CD8-positive, alpha-beta memory T cell (primary cell): ENCODE measurements at places on chromosomes 7 and 10. TPM values are rescaled to one million over a fixed set of nuclear protein-coding genes. Genes with fewer than 3 reads are reported as not detected.

NKX1-2 gene
- not detected for total RNA-seq

CPN1 gene
- not detected for total RNA-seq

PDZD7 gene
- total RNA-seq, result 0.33 TPM

MSMB gene
- total RNA-seq, result not detected

LLCFC1 gene
- not detected for total RNA-seq

SLC26A5 gene
- total RNA-seq, result not detected

SPDYE5 gene
- not detected for total RNA-seq

KCNIP2 gene
- 1.0 TPM for total RNA-seq

FAM131B gene
- 2.4 TPM for total RNA-seq

AKR1C4 gene
- total RNA-seq, result not detected

DNA sequence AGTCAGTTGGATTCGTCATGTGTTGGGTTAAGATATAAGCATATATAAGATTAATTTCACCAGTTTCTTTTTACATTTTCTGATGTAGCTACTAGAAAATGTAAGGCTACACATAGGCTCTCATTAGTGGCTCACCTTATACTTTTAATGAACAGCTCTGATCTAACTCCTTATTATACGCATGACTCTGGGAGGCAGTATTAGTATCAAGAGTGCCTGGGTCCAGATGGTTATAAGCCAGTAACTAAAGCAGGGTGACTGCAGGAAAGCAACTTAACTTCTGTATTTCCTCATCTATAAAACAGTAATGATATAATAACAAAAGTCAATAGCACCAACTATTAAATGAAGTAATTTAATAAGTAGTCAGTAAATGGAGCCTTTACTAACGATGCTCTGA is 1.4 kb upstream of the ELMO1 start:
- DNase-seq, result no peak

GRCh38 chr7:22442882-22443369 is 57.1 kb downstream of the STEAP1B start:
- no peak for DNase-seq

DNA sequence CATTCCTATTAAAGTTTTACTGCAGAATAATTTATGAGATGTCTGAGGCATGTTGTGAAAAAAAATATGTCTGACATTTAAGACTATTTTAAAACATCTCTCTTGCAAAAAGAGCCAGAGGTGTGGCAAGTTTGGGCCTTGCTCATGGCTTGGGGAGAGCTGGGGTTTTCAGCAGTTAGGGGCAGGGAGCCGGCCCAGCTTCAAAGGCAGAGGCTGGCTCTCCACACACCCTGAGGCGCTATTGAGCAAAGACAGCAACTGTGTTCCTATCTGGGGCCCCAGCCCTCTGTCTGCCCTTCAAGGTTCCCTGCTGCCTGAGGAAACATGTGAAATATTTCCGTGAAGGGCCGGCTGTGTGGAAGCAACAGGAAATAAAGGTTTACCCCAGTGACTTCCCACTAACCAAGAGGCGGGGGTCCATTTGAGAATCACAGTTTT is 94.0 kb downstream of the SORBS1 start:
- no peak for DNase-seq

DNA sequence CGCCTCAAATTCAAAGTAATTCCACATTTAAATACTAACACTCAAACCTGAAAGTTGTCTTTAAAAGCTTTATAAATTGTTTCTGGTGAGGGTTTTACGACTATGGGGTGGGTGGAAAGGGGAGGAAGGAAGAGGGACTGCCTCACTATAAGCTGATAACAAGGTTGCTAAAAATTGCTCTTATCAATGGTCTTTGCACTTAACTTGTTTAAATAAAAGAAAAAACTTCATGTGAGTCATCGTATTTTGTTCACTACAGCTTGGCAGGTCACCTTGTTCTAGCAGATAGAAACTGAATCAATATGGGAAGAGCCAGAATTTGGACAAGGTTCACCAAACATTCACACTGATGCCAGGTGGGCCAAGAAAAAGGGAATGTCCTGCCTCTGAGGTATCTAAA is 129.2 kb downstream of the TES start:
- no peak for DNase-seq

DNA sequence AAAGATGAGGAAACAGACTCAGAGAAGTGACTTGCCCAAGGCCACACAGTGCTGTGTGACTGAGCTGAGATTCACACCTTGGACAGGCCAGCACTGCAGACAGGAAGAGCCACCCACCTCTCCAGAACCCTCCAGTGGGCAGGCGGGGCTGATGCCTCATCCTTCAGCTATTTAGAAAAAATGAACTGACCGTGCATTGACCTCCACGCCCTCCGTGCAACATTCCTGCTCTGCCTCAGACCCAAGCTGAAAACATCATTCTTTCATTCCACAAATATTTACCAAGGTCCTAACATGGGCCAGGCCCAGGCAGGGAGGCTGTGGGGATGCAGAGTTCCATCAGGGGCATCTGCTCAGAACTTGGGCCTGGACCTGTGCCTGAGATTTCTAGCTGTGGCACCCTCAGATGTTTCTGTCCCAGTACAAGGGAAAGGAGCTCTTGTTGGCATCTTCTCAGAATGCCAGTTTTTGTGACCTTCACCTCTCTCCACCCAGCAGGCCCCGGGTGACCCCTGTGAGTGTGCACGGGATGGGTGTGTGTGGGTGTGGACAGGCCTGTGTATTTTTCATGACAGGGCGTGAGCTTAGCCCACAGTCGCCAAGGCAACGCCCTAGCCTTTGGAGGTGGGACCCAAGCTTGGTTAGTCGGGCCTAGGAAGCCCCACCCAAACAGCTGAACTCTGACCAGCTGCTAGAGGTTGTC is 6.5 kb downstream of the VSIR start:
- DNase-seq, result peak; percentile 48

- DNase-seq, result no peak
Observed at GRCh38 chr7:43377196-43377960, 205.5 kb upstream of the STK17A start.

DNA sequence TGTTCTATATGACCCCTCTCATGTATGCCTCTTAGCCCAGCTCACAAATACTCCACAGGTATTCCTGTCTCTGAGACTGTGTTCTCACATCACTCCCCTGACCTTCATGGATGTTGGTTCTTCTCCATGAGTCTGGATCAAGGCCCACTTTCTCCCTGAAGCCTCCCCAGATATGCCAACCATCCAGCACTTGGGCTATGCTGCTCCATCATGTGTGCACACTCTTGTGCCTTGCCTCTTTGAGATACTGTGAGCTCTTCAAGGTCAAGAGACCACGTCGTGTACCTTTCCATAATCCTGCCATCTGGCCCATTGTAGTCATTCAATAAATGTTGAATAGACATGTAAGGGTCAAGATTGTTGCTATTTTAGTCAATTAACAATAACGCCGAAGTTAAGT is 30.1 kb upstream of the TM9SF3 start:
- DNase-seq, result no peak

DNA sequence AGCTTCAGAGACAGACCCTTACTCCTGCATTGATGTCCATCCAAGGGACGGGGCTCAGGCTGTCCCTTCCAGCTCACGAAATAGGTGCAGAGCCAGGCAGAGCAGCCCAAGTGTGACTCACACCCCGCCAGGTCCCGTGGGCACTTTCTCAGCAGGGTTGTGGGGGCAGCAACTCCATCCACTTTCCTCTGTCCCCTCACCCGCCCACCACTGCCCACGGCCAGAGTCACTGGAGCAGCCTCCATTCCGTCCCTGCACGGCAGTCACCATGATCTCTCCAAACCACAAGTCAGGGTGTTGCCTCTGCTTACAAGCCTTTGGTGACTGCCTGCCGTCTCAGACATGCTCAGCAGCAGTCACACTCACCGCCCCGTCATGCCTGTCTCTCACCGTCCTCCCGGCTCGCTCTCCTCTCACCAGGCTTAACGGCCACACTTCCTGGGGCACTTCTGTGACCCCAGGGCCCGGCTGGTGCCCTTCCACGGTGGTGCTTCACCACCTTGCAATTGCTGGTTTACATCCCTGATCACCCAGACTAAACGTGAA is 39.3 kb downstream of the CALML3 start:
- no peak for DNase-seq

GRCh38 chr10:131694168-131694780 is 206.5 kb upstream of the PPP2R2D start:
- DNase-seq, result no peak

GRCh38 chr7:128164955-128165670 is 76.0 kb upstream of the LEP start:
- no peak for DNase-seq

GRCh38 chr10:120715171-120715570 is 136.0 kb upstream of the WDR11 start:
- no peak for DNase-seq

GRCh38 chr10:129950676-129951075 is 13.4 kb downstream of the EBF3 start:
- DNase-seq, result no peak

DNA sequence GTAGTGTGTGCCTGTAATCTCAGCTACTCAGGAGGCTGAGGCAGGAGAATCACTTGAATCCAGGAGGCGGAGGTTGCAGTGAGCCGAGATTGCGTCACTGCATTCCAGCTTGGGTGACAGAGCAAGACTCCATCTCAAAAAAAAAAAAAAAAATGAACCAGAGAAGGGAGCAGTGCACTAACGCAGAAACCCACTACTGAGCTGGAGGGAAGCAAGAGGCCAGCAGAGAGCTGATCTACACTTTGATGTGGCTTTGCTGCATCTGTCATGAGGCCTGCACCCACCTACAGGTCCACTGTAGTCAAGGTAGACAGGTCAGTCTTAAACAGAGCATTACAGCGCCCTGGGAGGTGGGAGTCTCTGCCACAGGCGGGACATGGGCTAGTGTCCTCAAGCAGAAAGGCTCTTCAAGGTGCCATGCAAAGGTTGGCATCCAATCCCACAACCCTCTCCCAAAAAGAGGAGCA is 30.0 kb downstream of the MAT1A start:
- no peak for DNase-seq

- no peak for DNase-seq
Observed at GRCh38 chr10:124663228-124663627, 81.0 kb downstream of the FAM53B start.

- DNase-seq, result no peak
Observed at GRCh38 chr10:124723826-124724225, 20.4 kb downstream of the FAM53B start.

DNA sequence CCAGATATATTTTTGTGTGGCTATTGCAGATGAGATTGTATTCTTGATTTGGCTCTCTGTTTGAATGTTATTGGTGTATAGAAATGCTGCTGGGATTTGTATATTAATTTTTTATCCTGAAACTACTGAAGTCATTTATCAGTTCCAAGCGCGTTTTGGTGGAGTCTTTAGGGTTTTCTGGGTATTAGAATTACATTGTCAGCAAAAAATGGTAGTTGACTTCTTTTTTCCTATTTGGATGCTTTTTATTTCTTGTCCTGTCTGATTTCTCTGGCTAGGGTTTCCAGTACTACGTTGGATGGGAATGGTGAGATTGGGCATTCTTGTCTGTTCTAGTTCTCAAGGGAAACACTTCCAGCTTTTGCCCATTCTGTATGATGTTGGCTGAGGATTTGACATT is 415.5 kb upstream of the CHRM2 start:
- DNase-seq, result no peak
